Central memory CD8-positive, alpha-beta T cell (primary cell): ENCODE measurements at places on chromosomes 12 and 14.

DNA sequence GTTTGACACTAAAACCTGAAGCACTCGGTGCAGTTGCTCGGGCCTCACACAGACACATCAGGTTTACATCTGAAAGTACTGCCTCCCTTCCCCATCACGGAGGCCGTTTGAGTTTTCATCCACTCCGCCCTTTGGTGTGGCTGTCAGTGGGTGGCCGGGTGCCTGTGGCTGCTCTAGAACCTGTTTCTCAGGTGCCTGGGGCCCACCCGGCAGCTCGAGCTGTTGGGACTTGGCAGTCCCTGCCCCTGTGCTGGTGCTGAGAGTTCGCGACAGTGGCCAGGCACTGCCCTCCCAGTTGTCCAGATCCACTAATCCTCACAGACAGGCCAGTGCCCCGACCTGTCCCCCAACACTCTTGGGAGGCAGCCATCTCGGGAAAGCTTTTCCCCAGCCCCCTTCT, 22.4 kb downstream of the XRCC3 start:
- H3K27me3 ChIP-seq: no peaks in the 10 kb centered on the region
- no peak for DNase-seq
- H3K4me1 ChIP-seq: peaks cover 18% of the 10 kb centered on the region

GRCh38 chr12:19979584-19979983, 388.8 kb upstream of the PDE3A start:
- peaks cover 3% of the 10 kb centered on the region for H3K36me3 ChIP-seq
- H3K27ac ChIP-seq: no peak overlapping the region
- H3K4me3 ChIP-seq: no peak overlapping the region
- peaks cover 7% of the 10 kb centered on the region for H3K27me3 ChIP-seq

- peaks cover 10% of the 10 kb centered on the region for H3K4me1 ChIP-seq
- no peaks in the 10 kb centered on the region for H3K27me3 ChIP-seq
- peaks cover 5% of the 10 kb centered on the region for H3K36me3 ChIP-seq
Observed at GRCh38 chr14:105447651-105448640, 26.7 kb upstream of the CRIP2 start.

DNA sequence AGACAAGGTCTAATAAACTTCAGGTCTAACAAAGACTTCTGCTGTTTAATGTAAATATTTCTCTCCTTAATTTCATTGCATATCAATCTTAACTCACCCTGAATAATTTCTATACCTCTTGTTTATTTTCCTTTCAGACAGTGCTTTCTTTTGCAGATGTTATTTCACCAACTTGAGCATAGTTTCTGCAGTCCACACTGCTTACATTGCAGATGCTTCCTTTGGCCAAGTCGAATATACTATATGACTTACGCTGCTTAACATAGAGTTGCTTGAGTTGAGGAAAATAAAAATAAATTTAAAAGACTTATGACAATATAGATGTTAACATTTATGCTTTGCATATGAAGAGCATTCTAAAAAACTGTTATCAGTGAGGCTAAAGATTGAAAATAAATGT, 217.7 kb downstream of the PTPRO start:
- H3K27me3 ChIP-seq: peaks cover 13% of the 10 kb centered on the region
- H3K4me1 ChIP-seq: no peaks in the 10 kb centered on the region
- no peak overlapping the region for H3K27ac ChIP-seq

- no peak for DNase-seq
- H3K27ac ChIP-seq: no peak overlapping the region
- H3K27me3 ChIP-seq: no peaks in the 10 kb centered on the region
- no peak overlapping the region for H3K4me3 ChIP-seq
Observed at GRCh38 chr12:127690161-127690560, 576.8 kb upstream of the TMEM132C start.

DNA sequence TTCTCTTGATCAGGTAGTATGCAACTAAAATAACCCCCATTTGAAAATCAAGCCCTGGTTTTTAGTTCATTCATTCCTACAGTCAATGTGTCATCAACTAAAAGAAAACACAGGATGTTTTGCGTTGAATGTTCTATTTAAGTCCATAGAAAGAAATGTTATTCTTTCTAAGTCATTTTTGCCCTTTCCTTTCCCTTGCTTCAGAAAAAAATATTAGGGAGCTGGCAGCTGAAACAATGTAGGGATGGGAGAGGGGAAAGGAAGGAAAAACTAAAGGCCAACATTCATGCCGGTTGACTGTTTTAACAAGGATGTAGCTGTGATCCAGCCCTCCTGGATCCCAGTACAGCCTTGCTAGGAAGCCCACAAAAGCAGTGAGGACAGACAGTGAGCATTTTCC, 155.1 kb downstream of the BTG1 start:
- H3K36me3 ChIP-seq: no peaks in the 10 kb centered on the region
- no peak overlapping the region for H3K4me3 ChIP-seq
- peak overlapping the region; percentile 56 for H3K27ac ChIP-seq
- no peak for DNase-seq

GRCh38 chr12:104462931-104463339, 6.2 kb downstream of the CHST11 start:
- H3K4me3 ChIP-seq: peak overlapping the region; percentile 98
- peaks cover 73% of the 10 kb centered on the region for H3K4me1 ChIP-seq
- DNase-seq: no peak
- H3K27me3 ChIP-seq: no peaks in the 10 kb centered on the region
- H3K36me3 ChIP-seq: peaks cover 8% of the 10 kb centered on the region

DNA sequence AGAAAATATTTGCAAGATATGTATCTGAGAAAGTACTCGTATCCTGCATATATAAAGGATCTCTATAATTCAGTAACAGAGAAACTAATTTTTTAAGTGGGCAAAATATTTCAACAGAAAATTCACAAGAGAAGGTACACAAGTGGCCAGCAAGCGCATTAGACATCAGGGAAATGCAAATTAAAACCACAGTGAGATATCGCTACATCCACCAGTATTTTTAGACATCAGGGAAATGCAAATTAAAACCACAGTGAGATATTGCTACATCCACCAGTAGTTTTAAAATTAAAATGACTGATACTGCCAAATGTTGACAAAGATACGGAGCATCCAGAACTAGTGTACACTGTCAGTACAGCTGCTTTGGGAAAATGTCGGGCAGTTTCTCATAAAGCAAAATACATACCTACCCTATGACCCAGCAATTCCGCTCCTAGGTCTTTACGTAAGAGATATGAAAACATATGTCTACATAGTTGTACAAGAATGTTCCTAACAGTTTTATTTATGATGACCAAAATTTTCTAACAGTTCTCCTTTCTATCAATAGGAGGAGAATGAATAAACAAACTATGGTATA, 2.8 kb upstream of the KCNK13 start:
- peaks cover 82% of the 10 kb centered on the region for H3K27me3 ChIP-seq
- H3K27ac ChIP-seq: no peak overlapping the region
- peaks cover 1% of the 10 kb centered on the region for H3K36me3 ChIP-seq
- H3K4me3 ChIP-seq: peak overlapping the region; percentile 80
- H3K4me1 ChIP-seq: peaks cover 33% of the 10 kb centered on the region

GRCh38 chr12:121723200-121723599, 10.6 kb downstream of the TMEM120B start:
- H3K27me3 ChIP-seq: no peaks in the 10 kb centered on the region
- H3K27ac ChIP-seq: no peak overlapping the region
- no peak overlapping the region for H3K4me3 ChIP-seq
- H3K36me3 ChIP-seq: no peaks in the 10 kb centered on the region
- DNase-seq: no peak
- no peaks in the 10 kb centered on the region for H3K4me1 ChIP-seq

- DNase-seq: peak; percentile 58
- H3K4me1 ChIP-seq: peaks cover 21% of the 10 kb centered on the region
Observed at GRCh38 chr14:23056145-23056955, 970 bp downstream of the CDH24 start.

GRCh38 chr14:24057271-24057670, 5.5 kb downstream of the CARMIL3 start:
- no peaks in the 10 kb centered on the region for H3K27me3 ChIP-seq
- H3K4me1 ChIP-seq: peaks cover 20% of the 10 kb centered on the region
- H3K4me3 ChIP-seq: no peak overlapping the region

DNA sequence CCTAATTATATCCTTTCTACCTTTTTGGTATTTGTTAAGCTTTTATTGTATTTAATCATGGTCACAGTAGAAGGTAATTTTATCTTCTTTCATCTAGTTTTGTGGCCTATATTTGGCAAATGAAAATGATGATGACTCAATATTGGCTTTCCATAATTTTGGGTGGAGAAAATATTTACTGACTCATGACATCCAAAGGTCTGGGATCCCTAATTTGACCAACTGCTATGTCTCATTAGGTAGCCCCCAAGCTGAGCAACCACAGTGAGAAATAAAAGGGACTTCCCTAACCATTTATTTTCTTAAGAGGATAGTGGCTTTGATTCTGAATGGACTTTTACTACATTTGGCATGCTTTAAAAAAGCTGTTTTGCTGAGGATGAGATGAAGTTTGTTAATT, 289.5 kb downstream of the RMST start:
- no peaks in the 10 kb centered on the region for H3K36me3 ChIP-seq
- no peaks in the 10 kb centered on the region for H3K27me3 ChIP-seq
- no peaks in the 10 kb centered on the region for H3K4me1 ChIP-seq
- H3K4me3 ChIP-seq: no peak overlapping the region
- no peak for DNase-seq
- H3K27ac ChIP-seq: no peak overlapping the region

GRCh38 chr12:49051777-49052438, 8.7 kb downstream of the KMT2D start:
- no peak for DNase-seq
- H3K4me1 ChIP-seq: peaks cover 45% of the 10 kb centered on the region
- peak overlapping the region; percentile 75 for H3K27ac ChIP-seq
- no peak overlapping the region for H3K4me3 ChIP-seq
- peaks cover 54% of the 10 kb centered on the region for H3K36me3 ChIP-seq
- no peaks in the 10 kb centered on the region for H3K27me3 ChIP-seq

- H3K4me1 ChIP-seq: no peaks in the 10 kb centered on the region
- H3K27ac ChIP-seq: no peak overlapping the region
- H3K4me3 ChIP-seq: no peak overlapping the region
- H3K27me3 ChIP-seq: peaks cover 12% of the 10 kb centered on the region
- DNase-seq: no peak
Observed at GRCh38 chr14:104926619-104927431, 2.1 kb downstream of the PLD4 start.

DNA sequence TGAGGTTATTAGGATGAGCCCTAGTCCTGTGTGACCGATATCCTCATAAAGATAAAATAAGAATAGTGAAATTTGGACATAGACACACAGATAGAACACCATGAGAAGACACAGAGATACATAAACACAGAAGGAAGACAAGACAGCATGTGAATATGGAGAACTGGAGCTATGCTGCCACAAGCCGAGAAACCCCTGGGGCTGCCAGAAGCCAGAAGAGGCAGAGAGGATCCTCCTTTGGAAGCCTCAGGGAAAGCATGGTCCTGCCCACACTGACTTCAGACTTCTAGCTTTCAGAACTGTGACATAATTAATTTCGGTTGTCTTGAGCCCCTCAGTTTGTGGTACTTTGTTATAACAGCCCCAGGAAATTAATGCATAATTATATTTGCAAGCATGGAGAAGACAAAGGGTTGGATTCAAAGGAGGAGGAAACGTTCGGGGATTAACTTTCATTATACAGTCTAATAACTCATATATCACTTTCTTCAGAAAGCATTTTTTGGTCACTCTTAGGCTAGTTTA, 1501.8 kb upstream of the FLRT2 start:
- peaks cover 1% of the 10 kb centered on the region for H3K36me3 ChIP-seq
- DNase-seq: no peak
- H3K27me3 ChIP-seq: no peaks in the 10 kb centered on the region
- H3K4me3 ChIP-seq: no peak overlapping the region

DNA sequence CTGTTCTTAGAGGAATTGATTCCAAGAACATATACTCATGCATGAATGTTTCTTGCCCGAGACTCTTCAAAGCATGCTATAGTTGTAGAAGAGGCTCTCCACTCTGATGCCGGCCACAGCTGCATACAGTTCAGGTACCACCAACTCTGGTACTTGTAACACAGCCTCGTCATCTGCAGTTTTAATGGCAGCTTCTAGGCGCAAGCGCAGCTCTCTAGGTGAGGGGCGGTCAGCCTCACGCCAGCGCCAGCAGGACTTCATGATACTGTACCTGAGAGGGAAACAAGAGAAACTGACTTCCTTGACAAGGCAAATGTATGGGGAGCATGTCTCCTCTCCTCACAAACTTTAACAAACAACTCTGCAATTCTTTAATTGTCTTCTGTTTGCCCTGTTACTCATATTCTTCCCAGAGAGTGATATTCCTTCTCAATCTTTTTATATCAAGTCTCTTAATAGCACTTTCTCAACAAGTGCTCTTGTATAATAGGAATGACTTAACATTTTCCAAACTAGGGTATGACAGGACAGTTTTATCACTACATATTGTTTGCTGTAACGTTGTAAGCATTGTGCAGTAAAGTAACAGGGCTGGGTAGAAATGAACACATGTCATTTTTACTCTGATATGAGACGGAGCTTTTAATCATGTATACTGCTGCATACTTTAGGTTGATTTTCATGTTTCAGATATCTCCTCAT, 6.8 kb upstream of the MAGOHB start:
- no peak for DNase-seq
- H3K27me3 ChIP-seq: no peaks in the 10 kb centered on the region
- no peaks in the 10 kb centered on the region for H3K4me1 ChIP-seq
- no peak overlapping the region for H3K4me3 ChIP-seq

DNA sequence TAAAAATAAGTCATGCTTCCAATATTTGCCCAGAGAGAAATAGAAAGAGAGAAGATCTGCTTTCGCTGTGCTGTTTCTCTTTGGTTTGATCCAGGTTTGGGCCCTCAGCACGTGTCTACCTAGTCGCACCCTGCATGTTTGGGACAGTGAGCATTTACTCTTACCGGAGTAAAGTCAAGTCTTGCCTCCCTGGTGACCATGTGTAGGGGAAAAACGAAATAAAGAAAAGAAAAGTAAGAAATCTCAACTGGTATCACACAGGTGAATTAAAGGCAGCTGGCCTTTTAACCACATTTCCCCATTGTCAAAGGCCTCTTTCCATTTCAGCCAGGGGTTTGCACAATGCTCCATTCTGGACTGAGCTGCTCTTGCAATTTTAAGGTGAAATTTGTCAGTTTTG, 619.4 kb downstream of the VRK1 start:
- no peaks in the 10 kb centered on the region for H3K27me3 ChIP-seq
- no peaks in the 10 kb centered on the region for H3K36me3 ChIP-seq
- no peak for DNase-seq
- H3K27ac ChIP-seq: no peak overlapping the region
- H3K4me1 ChIP-seq: peaks cover 13% of the 10 kb centered on the region

DNA sequence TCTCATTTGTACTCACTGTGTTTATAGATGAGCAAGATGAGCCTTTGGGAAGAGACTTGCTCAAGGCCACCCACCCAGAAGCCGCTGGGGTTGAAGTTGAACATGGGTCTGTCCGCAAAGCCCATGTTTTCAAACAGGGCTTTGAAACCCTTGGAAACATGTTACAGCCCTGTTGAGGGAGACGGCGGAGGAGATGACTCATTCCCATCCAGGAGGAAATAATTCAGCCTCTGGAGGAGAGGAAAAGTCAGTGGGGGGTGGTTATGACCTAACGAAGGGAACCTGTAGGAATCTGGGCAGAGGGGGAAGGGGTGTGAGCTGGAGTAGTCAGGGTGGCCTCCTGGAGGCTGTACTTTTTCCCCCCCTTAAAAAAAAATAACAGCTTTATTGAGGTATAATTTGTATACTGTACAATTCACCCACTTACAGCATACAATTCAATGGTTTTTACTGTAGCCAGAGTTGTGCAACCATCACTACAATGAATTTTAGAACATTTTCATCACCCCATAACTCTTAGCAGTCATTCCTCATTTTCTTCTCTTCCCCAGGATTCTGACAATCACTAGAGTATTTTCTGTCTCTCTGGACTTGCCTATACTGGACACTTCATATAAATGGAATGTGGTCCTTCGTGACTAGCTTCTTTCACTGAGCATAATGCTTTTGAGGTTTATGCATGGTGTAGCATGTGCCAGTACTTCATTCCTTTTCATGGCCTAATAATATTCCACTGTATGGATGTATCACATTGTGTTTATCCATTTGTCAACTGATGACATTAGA, 1.9 kb upstream of the RIN3 start:
- no peaks in the 10 kb centered on the region for H3K27me3 ChIP-seq
- H3K4me1 ChIP-seq: peaks cover 29% of the 10 kb centered on the region
- no peak overlapping the region for H3K27ac ChIP-seq
- peak overlapping the region; percentile 81 for H3K4me3 ChIP-seq
- no peak for DNase-seq
- peaks cover 4% of the 10 kb centered on the region for H3K36me3 ChIP-seq
